ENCODE measurements at places on chromosomes 2 and 18.

- peak; percentile 36 for DNase-seq
Measured at GRCh38 chr2:75560768-75561565, at the start of gene EVA1A. Gene EVA1A, minus strand, starts transcription at chr2:75560939. Its CDS starts 42,799 bp downstream, at chr2:75518140.

DNA sequence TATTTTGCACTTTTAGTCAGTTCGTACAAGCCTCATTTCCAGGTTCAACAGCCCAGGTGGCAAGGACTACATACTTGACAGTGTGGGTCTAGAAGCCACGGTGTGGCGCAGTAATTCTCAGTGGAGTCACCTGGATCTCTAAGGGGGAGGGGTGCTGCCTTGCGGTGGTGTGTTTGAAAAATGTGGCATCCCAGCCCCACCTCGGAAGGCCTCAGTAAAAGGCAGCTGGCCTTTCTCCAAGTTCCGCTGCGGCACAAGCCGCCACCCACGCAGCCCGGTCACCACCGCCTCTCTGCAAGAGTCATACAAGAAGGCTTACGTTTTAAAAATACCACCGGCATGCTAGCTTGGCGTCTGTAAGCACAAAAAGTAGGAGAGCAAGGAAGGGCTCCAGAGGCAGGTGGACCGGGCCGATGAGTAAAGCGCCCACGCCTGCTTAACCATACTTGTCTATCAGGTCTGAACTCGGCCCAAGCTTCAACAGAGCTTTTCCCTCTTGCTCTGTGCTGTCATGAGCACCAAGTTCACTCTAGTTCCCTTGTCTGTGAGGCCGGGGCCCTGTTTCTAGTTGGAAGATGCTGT, 49.5 kb downstream of the SPRED2 start:
- peak; percentile 82 for DNase-seq

GRCh38 chr2:96633641-96634040, 4.5 kb downstream of the KANSL3 start:
- DNase-seq: no peak

DNA sequence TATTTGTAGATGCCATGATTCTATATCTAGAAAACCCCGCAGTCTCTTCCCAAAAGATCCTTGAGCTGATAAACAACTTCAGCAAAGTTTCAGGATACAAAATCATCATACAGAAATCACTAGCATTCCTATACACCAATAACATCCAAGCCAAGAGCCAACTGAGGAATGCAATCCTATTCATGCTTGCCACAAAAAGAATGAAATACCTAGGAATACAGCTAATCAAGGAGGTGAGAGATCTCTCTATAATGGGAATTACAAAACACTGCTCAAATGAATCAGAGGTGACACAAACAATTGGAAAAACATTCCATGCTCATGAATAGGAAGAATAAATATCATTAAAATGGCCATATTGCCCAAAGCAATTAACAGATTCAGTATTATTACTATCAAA, 551.4 kb upstream of the SLC39A10 start:
- DNase-seq: no peak

DNA sequence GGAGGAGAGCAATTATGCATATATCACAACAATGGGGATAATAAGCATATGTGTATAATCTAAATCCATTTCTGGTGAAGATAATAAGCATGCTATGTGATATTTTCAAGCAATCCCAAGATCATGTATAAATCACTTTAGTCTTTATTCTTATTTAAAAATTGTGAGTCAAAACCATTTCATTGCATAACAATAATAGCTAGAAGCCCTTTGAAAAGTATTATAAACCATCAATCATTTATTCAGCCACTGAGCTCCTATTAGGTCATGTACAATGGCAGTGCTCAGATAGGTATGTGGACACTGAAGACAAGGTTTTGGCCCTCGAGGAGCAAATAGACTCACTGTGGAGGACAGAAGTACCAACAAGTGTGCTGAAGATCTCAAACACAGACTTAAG, 113.1 kb downstream of the CDCA7 start:
- no peak for DNase-seq

- DNase-seq: no peak
Measured at GRCh38 chr2:217231724-217232123, 371.9 kb upstream of the TNP1 start.

GRCh38 chr2:209505410-209505809, 81.6 kb downstream of the MAP2 start:
- no peak for DNase-seq

DNA sequence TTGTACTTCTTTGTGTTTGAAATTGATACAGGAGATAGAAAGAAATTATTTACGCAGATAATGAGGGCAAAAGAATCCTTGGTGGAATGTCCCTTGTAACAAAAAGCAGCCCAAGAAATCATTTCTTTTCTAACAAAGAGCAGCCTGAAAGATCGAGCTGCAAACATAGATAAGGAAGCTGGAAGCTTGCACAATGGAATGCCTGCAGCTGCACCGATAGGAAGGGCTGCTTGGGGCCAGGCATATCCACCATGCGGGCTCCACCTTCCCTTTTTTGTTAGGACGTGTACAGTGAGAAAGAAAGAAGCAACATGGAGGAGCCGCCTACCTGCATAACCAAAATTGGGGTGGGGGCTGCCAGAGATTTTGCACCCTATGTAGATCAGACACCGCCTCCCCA, 568.7 kb downstream of the METTL4 start:
- DNase-seq: no peak

DNA sequence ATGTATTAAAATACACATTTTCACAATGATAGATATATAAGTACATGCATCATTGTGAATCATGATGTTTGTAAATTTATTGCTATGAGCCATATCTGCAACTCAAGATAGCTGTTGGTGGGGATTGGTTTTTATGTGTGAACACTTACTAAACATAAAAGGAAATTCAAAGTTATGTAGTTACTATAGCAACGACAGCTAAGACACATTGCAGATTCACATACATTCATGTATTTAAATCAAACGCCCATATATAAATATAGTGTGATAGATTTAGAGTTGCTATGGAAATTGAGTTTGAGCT, 65.6 kb downstream of the MAPRE2 start:
- no peak for DNase-seq

- no peak for DNase-seq
Measured at GRCh38 chr2:111662039-111662770, 221.8 kb downstream of the ANAPC1 start.

- DNase-seq: no peak
Measured at GRCh38 chr2:127254386-127254981, 34.4 kb upstream of the CYP27C1 start.

GRCh38 chr2:7539760-7540159, 622.5 kb downstream of the RNF144A start:
- no peak for DNase-seq

GRCh38 chr18:25454270-25454659, 102.3 kb upstream of the ZNF521 start:
- no peak for DNase-seq

DNA sequence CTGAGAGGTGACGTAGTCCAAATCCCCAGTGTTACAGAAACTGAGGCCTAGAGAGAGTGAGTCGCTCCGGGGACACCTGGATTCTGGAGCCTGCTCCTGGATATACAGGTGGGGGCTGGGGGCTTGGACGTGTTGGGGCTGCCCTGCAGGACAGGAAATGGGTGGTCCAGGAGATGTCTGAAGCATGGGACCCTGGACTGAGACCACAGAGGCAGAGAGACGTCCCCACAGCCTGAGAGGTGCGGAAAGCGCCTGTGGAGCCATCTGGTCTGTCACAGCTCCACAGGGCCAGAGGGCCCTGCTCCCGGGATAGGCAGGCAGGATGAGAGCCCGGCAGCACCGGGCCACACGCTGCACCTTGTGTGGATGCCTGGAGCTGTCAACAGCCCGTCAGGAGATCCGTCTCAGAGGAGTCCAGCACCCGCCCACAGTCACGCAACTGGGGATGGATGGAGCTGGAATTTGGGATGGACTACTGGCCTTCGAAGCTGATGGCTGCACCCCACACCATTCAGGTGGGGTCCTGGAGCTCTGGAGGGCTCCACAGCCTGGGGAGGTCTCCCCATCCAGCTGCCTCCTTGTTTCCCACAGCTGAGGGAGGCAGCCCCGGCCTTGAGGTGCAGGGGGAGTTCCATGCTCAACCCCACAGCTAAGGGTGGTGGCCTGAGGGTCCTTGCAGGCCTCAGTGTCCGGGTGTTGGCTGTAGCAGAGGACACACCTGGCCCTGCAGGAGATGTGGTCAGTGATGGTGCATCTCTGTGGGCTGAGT, 303.0 kb downstream of the NDUFA10 start:
- no peak for DNase-seq

GRCh38 chr2:200860092-200860795, 4.2 kb downstream of the CLK1 start:
- DNase-seq: no peak

GRCh38 chr2:167187049-167187727, 298.9 kb downstream of the XIRP2 start:
- DNase-seq: no peak

DNA sequence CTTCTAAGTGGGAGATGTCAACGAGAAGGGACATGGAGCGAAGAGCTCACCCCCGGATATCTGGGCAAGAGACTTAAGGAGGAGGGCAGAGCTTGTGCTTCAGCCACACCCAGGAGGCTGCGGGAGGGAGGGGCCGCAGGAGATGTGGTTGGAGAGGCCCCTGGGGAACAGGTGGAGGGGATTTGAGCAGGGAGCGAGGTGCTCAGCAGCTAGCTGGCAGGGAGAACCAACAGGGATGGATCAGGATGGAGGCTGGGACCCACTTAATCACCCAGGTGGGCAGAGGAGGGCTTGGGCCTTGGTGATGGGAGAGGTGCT, 78.3 kb downstream of the MBP start:
- no peak for DNase-seq

DNA sequence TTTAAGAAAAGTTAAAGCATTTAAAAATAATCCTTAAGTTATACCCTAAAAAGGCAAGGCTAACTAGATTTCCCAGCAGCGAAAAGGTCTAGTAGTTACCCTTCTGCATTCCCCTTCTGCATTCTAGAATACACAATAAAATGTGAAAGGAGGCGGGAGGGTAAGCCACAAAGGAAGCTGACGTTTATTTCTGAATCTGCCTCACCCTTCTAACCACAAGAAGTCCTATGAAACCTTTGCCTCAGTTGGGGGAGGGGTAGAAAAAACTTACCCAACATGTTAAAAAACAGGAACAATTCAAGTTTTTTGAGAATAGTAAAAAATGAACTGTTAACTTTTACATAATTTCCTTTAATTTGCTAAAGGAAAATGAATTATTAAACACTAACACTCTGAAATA, 11.3 kb downstream of the STK17B start:
- no peak for DNase-seq

DNA sequence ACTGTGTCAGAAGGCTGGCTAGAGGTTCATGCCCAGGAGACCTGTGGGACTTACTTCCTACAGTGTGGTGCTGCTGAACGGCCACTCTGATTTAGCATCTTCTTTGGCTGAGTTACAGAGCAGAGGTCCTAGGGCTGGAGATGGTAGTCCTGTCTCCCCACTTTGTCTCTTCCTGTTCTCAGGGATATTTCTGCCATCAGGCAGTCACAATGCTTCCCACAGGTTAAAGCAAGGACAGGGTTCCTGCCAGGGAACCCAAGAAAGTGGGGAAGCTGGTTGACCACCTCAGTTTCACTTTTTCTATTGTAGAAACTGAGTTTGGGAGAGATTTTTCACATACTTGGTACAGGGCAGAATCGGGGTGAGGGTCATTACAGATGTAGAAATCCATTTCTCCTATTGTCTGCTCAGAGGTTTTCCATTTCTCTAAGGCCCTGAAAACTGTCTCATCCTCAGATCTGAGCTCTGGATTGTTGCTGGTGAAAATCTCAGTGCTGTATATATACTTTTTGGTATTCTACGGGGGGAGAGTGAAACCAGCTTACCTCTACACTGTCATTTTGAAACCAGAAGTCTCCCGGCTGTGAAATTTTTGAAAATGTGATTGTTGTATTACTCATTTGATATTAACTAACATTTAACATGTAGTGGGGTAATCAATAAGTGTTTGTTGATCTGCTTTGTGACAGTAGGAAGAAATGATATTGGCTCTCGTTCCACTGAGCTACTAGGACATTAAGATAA, 37.0 kb upstream of the MEP1B start:
- DNase-seq: no peak

GRCh38 chr2:241815477-241816430, 6.8 kb downstream of the NEU4 start:
- DNase-seq: peak; percentile 7

GRCh38 chr18:25736516-25736915, 353.9 kb downstream of the SS18 start:
- DNase-seq: no peak

- DNase-seq: no peak
Measured at GRCh38 chr2:204892506-204893255, 347.4 kb downstream of the PARD3B start.

GRCh38 chr18:59834267-59834666, 65.5 kb upstream of the PMAIP1 start:
- DNase-seq: no peak

DNA sequence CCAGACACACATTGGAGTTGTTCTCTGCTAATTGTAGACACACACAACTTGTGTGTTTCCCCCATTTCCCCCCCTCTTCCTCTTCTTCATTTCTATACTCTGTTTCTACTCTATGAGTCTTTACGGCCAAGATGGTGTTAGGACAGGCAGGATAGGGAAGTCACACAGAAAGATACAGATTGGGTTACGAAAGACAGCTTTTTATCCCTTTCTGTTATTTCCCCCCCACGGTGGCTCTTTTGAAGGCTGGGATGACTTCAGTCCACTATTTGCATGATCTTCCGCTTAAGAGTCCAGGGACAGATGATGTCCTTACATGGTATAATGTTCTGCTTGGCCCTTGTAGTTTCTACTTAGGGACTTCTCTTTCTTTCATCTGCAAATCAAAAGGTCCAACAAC, 1.6 kb upstream of the EMILIN2 start:
- DNase-seq: no peak

GRCh38 chr2:148971547-148971946, 67.0 kb upstream of the LYPD6B start:
- DNase-seq: no peak

GRCh38 chr18:41828137-41828536, 126.9 kb upstream of the PIK3C3 start:
- no peak for DNase-seq

DNA sequence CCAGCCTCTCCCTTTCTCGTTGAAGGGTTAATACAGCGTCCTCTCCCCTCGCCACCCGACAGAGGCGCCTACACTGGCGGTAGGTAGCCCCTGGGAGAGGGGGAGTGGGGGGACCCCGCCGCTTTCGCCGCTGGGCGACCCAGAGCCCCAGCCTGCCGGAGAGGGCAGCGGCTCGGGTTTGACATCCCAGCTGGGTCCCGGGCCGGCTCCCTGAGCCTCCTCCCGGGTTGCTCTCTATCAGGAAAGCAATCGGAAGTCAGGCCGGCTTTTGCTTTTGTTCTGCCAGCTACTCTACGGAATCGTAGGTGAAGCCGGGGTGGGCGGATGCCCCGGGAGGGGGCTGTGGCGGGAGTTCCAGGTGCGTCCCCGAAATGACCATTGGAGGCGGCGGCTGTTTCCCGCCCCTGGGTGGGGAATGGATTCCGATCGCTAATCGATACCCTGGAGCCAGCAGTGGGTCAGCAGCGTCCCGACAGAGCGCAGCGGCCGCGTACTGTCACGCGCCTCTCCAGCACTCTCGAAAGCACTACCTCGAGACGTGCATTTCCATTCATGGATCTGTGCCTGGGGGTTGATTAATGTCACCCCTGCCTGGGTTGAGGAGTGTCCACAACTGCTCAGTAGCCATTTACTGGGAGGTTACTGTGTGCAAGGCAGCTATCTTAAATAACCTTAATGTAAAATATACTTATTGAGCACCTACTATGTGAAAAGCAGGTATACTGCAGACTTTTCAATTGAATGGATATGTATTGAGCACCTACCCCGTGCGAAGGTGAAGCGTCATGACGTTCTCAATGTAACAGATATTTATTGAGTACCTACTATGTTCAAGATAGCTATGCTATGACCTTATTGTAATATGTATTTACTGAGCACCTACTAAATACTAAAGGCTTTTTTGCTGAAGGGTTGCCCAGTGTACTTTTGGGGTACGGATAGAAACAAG, 1.1 kb downstream of the MAPK4 start:
- no peak for DNase-seq

Measured in breast epithelium (tissue), 4 donors.